Natural killer cell treated with Interleukin-12 subunit alpha and Interleukin-12 subunit beta and Interleukin-15 and Interleukin-18, amount 100 ng/mL, for 72 hours (primary cell): ENCODE measurements at places on chromosomes 1 and 21. TPM values are rescaled to one million over a fixed set of nuclear protein-coding genes. Genes with fewer than 3 reads are reported as not detected.
A peak's percentile ranks its signal among the peaks of the same experiment; 100 is the strongest.

- no peak for DNase-seq
- H3K27me3 ChIP-seq, result no peaks in the 10 kb centered on the region
- no peaks in the 10 kb centered on the region for H3K36me3 ChIP-seq
Measured at GRCh38 chr1:201016211-201016651, 7.3 kb downstream of the KIF21B start.

- DNase-seq, result no peak
- H3K27me3 ChIP-seq, result peaks cover 8% of the 10 kb centered on the region
- no peak overlapping the region for H3K4me3 ChIP-seq
- H3K4me1 ChIP-seq, result no peaks in the 10 kb centered on the region
- H3K36me3 ChIP-seq, result no peaks in the 10 kb centered on the region
Measured at GRCh38 chr1:219138747-219139146, 34.9 kb upstream of the LYPLAL1 start.

DNA sequence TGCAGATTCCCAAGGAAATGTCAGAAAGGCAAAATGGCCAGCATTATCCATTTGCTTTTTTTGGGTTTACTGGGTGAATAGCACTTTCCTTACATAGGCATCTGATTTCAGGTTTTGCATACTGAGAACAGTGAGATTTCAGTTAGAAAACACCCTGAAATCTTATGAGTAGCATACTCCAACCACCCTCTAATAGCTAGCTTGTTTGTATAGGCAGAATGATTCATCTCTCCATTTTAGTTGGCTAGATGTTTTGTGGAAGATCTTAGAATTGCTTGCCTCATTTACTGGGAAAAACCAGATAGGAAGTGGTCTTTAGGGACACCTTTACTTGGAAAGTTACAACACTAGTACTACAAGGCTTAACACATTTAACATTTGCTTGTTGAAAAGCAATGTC lies 10.4 kb downstream of the KYAT3 start:
- H3K27me3 ChIP-seq, result no peaks in the 10 kb centered on the region
- peak overlapping the region; percentile 96 for H3K27ac ChIP-seq
- peaks cover 48% of the 10 kb centered on the region for H3K36me3 ChIP-seq
- peaks cover 74% of the 10 kb centered on the region for H3K4me1 ChIP-seq

Gene IFNGR2
- 1.6 TPM for total RNA-seq

Gene CLCA1
- not detected for total RNA-seq
